ENCODE measurements at places on chromosomes 16 and 17.

GRCh38 chr17:57726213-57726790 lies 18.8 kb downstream of the CCDC182 start:
- DNase-seq = no peak

DNA sequence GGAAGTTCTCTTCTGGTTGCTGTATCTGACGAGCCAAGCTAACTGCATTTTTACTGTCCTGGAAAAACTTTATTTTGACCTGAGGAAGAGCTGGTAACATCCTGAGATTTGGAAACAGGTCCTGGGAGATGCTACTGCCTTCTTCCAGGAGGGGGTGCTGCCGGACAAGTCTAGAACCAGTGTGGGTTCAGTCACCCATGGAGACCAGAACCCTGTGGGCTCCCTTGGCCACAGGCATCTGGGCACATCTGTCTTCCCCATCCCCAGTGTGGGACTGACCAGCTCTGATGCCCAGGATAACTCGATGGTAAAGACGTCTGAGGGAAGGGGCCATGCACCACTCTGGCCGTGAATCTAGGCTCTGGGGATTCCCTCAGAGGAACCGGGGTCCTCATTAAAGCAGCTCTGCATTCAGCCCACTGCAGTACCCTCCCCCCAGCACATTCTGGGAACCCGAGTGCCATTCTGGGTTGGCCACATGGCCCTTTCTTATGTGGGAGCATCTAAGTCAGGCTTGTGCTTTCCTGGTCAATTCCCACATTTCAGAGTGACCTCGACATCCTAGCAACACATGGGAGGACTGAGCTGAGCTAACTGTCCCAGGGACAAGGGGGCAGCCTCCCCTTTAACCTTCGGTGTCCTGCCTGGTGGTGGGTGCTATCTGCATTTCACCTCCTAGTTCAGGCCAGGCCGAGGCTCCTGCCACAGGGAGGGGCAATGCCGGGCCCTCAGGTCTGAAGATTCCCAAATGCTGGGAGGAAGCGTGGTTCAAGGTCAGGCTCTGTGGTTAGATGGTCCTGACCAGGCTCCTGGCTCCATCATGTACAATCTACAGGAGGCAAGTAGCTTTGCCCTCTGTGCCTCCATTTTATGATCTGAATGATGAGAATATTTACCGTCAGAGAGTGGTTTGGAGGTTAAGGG lies 6.4 kb downstream of the C16orf86 start:
- no peak for DNase-seq

- no peak for DNase-seq
These were observed 725 bp upstream of the MT2A start for GRCh38 chr16:56607675-56608042.

- no peak for DNase-seq
These were observed 3.5 kb downstream of the CHMP6 start for GRCh38 chr17:80995131-80995530.

DNA sequence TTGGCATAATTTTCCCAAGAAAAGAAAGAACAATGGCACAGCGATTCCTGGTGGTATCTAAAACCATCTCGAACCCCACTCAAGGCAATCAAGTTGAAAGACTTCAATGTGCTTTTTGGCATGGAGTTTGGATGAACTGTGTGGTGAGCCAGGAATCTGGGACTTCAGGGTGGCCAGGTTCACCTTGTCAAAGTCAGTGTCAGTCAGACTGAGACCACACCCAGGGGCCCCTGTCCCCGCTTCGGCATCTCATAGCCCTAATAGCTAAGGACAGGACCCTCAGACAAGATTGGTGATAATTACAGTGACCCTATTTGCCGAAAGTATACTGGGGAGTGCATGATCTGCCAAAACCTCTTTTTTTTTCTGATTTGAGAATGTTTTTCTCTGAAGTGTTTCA lies 25.8 kb downstream of the WFDC1 start:
- no peak for DNase-seq

GRCh38 chr17:14033166-14033565 lies 36.1 kb upstream of the COX10 start:
- no peak for DNase-seq

DNA sequence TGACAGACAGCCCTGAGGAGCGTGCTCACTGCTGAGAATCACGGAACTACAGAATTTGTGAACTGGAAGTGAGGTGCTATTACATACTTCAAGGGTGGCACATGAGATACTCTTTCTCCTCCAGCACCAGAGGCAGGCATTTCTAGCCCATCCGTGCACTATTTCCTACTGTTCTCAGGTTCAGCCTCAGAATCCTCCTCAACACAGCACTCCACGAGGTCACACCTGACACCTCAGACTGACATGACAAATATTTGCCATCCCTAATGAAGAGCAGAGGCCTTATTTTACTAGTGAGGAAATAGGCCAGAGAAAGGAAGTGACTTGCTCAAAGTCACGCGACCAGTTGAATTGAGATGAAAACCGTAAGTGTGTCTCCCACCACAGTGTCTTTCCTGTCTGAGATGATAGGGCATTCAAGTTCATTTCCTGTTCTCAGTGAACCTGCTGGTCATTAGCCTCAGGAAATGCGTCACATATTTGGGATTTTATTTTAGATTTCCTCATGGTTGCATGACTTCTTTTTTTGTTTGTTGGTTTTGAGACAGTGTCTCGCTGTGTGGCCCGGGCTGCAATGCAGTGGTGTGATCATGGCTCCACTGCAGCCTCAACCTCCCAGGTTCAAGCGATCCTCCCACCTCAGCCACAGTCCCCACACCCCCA lies 23.6 kb downstream of the SEZ6 start:
- peak; percentile 19 for DNase-seq

DNA sequence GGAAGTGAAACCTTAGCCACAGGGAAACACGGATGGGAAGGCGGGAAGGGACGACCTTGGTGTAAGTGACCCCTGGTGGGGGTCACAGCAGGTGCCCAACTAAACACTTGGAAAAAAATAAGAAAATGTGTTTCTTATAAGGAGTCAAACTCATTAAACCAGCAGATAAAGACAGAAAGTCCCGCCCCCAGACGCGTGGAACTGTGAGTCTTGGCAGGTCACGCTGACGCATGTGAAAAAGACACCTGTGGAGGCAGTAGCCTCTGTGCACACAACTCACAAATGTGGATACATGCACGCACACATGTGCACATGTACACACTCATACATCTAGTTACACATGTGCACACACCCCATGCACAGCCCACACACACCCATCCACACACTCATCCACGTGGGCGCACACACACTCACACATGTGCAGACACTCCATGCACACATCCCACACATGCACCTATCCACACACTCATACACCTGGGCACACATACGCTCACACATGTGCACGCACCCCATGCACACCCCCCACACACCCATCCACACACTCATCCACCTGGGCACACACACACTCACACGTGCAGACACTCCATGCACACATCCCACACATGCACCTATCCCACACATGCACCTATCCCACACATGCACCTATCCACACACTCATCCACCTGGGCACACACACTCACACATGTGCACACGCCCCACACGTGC lies 432.4 kb downstream of the SOX9 start:
- no peak for DNase-seq

GRCh38 chr16:85015481-85016187 lies 4.3 kb upstream of the ZDHHC7 start:
- DNase-seq = no peak

DNA sequence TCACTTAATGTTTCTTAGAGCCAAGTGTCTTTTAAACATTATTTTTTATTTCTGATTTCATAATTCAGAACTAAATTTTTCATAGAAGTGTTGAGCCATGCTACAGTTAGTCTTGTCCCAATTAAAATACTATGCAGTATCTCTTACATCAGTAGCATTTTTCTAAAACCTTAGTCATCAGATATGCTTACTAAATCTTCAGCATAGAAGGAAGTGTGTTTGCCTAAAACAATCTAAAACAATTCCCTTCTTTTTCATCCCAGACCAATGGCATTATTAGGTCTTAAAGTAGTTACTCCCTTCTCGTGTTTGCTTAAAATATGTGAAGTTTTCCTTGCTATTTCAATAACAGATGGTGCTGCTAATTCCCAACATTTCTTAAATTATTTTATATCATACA lies 13.6 kb upstream of the BCAS3 start:
- no peak for DNase-seq

DNA sequence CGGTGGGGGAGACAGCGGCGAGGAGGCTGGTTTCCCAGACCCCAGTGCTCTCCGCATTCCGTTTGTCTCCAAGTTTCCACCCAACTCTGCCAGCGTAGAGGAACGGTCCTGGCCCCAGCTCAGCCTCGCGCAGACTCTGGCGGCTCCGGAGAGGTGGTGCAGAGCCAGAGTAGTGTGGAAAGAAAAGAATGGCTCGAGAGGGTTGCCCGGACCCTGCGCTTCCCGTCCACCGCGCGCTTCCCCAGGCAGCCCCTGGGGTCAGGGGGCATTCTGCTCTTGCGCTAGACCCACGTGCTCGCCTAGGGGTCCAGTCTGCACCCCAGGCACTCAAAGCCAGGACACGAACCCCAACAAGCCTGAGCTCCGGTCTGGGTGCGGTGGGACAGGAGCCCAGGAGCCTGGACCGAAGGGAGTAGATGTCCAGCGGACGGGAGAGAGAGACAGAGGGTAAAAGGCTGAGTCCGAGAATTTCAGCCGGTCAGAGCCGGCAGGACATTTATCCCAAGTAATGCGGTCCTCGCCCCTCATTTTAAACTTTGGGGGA lies 3.8 kb downstream of the PMP22 start:
- no peak for DNase-seq

DNA sequence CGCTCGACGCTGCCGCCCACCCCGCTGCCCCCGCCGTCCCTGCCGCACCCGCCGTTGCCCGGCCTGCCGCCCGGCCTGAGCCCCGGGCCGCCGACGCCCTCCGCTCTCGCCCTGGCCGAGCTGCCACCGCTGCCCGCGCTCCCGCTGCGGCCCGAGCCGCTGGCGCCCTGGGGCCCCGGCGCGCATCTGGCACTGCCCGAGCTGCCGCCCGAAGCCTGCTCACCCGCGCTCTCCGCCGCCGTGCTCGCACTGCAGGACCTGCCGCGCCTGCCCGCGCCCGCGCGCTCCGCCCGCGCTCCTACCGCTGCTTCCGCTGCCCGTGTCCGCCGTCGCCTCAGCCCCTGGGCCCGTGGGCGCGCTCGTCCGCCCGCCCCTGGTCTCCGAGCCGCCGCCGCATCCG lies 8.4 kb upstream of the CLDN9 start:
- no peak for DNase-seq

GRCh38 chr16:11668623-11669379 lies 546 bp downstream of the SNN start:
- DNase-seq = no peak

DNA sequence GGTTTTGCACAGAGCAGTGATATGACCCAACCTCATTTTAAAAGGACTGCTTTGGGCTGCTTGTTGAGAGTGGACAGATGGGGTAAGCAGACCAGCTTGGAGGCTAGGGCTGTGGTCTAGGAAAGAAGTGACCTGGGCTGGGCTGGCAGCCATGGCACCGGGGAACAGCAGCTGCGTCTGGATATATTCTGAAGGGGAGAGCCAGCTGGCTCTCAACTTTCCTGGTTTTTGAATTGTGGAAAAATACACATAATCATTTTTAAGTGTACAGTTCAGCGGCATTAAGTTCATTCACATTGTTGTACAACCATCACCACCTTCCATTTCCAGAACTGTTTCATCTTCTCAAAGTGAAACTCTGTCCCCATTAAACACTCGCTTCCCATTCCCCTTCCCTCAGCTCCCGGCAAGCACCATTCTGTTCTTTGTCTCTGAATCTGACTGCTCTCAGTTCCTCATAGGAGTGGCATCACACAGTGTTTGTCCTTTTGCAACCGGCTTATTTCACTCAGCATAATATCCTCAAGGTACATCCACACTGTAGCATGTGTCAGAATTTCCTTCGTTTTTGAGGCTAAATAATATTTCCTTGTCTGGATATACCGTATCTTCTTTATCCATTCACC lies 113.2 kb downstream of the SPECC1 start:
- DNase-seq = no peak

DNA sequence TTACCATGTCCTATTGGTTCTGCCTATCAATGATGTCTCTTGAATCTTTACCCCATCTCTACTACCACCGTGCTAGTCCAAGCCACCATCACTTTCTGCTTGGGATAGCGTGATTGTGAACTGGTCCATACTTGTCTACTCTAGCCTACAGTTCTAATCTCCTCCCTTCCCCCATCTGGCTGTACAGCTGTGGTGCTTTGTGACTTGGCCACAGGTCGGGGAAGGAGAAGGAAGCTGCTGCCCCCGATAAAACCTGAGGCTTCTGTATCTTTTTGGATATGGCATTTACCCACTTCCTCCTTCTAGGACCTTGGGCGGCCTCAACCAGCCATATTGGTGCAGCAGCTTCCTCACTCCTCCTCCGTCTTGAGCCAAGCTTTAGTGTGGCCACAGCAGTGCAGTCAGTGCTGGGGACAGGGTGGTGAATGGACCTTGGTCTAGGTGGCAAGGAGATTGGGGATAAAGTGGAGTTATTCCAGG lies 314 bp upstream of the ITGA2B start:
- no peak for DNase-seq

- DNase-seq = peak; percentile 68
These were observed 54.5 kb downstream of the NDE1 start for GRCh38 chr16:15704545-15704987.

DNA sequence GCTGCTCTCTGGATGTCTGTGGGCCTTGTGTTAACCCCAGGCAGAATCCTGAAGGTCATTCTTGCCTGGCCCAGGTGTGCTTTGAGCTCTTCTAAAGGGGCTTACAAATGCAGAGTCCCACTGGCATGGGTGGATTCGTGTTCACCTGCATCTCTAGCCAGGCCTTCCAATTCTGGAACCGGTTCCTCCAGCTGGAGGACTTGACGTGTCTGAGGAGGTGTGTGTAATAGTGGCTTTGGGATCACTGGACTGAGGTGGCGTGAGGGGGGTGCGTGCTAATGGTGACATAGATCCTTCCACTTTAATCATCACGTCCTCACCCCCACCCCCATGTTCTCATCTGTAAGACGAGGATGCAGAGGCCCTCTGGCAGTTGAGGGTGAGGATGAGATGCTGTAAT lies 4.8 kb downstream of the GSE1 start:
- DNase-seq = no peak

DNA sequence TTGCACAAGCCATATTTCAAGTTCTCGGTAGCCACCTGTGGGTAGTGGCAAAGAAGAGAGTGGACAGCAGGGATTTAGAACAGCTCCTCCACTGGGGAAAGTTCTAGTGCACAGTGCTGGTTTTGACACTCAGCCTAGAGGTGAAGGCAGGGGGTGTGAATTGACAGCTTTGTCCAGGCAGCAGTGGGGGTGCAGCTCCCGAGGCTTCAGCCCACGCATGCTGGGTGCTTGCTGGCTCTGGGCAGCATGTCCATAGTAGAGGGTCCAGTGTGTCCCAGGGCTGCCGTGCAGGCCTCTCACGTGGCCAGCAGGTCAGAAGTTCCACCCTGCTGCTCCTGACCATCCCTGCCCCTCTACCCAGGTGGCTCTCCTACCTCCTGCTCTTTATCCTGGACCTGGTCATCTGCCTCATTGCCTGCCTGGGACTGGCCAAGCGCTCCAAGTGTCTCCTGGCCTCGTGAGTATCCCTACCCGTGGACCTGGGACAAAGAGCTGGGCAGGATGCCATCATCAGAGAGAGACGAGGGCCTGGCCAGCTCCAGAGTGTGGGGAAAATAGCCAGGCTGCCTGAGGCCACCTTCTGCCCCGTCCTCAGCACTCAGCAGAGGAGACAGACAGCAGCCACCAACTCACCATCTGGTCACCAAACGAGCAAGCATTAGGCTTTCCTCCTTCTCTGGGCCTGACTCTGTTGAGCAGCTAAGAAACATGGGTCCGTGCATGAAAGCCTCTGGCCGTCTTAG lies 29.8 kb downstream of the TTYH2 start:
- DNase-seq = no peak

Measured in activated CD8-positive, alpha-beta memory T cell treated with anti-CD3 and anti-CD28 coated beads for 48 hours (primary cell).